Germinal center (tissue), 1 donor: ENCODE measurements at places on chromosomes 12 and 14.
A peak's percentile ranks its signal among the peaks of the same experiment; 100 is the strongest.

DNA sequence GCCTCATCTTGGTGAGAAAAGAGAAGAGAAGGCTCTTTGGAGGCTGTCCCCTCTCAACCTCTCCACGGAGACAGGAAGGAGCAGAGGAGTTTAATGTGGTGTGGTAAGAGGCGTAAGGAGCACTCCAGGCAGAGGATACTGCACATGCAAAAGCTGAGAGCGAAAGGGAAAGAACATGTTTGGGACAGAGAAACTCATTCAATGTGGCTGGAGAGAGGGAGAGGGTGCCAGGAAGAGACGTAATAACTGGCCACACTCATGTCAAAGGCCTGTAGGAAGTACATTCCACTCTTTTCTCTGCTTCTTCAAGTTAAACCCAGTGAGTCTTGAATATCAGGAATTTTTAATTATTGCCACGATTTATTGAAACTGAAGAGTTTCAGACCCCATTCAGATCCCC, 12.0 kb downstream of the VDR start:
- no peak for DNase-seq

DNA sequence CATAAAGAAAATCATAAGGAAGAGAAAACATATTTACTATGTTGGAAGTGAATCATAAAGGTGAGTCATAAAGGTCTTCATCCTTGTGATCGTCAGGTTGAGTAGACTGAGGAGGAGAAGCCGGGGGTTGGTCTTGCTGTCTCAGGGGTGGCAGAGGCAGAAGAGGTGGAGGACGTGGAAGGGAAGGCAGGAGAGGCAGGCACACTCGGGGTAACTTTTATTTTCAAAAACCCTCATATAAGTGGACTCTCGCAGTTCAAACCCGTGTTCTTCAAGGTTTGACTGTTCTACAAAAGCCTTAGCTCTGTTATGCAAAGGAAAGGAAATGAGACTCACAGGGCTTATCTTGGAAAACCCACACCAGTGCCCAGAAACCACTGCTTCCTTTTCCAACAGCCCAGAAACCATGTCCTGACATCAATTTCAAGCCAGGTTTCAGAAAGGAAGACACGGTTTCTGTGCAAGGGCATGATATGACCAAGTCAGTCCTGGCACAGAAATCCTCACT, 14.0 kb downstream of the SMCO2 start:
- DNase-seq, result no peak

- DNase-seq, result no peak
Measured at GRCh38 chr14:101230851-101231550, 327.5 kb upstream of the RTL1 start.

GRCh38 chr12:66901138-66901932, 222.5 kb upstream of the GRIP1 start:
- peak; percentile 49 for DNase-seq

DNA sequence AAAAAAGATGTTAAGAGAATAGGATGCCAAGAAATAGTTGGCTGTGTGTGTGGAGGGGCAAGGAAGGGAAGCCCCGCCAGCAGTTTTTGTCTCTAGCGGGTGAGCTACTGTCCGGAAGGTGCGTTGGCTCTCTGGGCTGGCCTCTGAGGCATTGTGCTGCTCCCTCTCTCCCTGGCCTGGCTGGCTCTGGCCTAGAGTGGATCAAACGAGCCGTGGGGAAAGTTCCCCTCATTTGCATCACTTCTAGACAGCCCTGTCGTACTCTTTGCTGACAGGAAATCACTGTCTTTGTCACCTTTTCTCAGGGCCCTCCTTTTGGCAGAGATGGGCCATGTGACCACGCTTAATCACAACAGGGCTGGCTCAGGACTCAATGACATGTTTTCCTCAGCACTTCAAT, 236.1 kb upstream of the NPAS3 start:
- DNase-seq, result no peak

- DNase-seq, result no peak
Measured at GRCh38 chr12:25424211-25424731, 128.8 kb downstream of the LMNTD1 start.

- no peak for DNase-seq
Measured at GRCh38 chr14:71554323-71554722, 377.9 kb upstream of the RGS6 start.

DNA sequence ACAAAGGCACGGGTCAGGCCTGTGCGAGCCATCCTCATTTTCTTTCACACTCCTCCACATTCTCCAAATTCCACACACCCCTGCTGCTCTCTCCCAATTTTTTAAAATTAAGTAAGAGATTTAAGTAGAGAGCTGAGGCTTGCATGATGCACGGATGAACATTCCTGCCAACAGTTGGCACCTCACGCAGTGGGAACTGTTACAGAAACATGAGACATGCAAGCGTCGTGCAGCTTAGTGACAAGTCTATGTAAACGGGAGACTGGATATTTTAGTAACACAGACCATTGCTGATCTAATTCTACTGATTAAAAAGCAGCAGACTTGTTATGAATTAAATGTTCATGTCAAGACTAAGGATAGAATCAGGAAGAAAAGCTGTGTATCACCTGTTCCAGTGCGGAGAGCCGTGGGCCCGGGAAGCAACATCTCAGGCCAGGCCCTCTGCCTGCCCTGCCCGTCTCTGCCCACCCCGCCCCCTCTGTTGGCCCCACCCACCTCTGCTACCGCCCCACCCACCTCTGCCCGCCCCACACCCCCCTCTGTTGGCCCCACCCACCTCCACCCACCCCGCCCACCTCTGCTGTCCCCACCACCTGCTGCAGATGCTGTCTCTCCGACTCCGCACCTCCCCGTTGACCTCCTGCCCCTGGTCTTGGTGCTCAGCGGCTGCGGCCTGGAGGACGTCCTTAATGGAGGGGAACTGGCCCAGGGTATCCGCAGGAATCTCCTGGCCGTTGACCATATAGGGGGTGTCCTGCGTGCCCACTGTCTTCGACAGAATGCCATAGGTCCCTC, 21.2 kb downstream of the GOLGA3 start:
- no peak for DNase-seq

GRCh38 chr12:42422785-42423184, 96.8 kb downstream of the PPHLN1 start:
- DNase-seq, result no peak

DNA sequence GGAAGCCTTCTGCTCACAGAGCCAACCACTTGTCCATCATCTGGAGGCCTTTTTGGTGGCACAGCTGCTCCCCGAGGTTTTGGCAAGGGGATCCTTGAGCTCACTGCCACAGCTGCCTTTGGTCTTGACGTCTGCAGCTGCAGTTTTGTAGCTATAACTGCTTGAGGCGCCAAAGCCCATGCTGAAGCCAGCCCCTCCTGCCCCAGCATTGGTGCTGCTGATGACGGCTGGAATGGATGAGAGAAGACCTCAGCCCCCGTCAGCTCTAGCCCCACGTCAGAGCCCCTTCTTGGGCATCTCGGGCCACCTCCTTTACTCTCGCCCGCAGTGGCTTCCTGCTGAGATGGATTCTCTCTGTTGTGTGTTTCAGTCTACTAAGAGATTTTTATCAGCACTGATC, 12.3 kb upstream of the KRT74 start:
- no peak for DNase-seq

GRCh38 chr14:49056021-49056420, 530.2 kb downstream of the RPS29 start:
- no peak for DNase-seq

DNA sequence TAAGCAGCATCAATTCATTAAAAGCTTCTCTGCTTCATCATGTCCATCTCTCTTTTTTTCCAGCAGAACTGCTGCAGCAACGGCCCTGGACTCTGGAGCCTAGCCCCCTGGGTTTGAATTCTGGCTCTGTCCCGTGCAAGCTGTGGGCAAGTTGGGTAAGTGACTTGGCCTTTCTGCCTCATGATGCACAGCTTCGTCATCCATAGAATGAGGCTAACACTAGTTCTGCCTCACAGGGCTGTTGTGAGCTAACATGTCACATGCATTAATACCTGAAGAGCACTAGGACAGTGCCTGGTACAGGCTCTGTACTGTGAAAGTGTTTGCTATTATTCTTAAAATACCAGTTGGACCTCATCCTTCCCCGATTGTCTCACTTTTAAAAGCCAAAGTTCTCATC, 4.2 kb downstream of the KRT82 start:
- no peak for DNase-seq

DNA sequence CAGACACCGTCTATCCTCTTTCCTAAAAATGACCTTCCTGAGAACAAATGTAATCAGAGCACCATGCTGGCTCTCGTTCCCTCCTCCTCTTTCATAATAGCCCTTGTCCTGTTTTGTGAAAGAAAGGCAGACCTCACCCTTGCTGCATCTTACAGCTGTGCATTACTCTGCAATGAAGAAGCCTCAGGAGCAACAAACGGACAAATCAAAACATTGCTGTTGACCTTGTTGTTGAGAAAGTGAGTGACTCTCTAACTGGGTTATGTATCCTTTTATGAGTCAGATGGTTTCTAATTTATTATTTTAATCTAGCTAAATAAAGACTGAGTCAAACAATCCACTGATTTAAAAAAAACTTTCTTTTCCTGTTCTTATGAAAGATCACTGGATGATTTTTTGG, 180.9 kb downstream of the RPS29 start:
- DNase-seq, result no peak

DNA sequence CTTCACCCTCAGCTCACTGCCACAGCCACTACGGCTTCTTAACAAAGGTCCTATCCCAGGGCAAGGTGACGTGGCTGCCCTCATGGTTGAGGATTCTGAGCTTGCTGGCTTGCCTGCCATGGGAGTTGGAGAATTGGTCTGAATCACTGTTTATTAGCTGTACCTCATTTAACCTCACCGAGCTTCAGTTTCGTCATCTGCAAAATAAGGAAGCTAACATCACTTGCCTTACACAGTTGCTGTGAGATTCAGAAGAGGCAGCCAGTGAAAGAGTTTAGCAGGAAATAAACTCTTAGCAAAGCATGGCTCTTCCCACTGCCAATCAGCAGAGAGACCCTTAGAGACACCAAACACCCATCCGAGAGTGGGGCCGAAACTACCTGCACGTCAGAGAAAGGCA, 90.1 kb upstream of the KCNA1 start:
- DNase-seq, result peak; percentile 54

GRCh38 chr14:33525626-33526025, 425.2 kb downstream of the EGLN3 start:
- DNase-seq, result no peak

GRCh38 chr12:48054955-48055821, 50.7 kb downstream of the SENP1 start:
- no peak for DNase-seq

DNA sequence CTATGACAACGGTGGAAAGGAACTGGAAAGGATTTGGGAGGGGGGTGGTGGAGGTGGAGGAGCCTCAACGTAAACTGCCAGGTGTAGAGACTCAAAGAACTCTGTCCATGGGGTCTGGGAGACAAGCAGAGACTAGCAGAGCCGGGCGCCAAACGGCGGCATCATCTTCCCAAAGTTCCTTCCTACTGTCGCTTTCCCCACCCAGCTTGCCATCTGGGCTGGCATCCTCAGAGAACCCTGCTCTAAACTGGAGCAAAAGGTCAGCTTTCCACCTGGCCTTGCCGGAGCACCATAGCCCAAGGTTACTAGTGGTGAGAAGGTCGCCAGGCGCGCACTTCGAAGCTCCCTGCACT, 4.0 kb upstream of the IRF2BPL start:
- no peak for DNase-seq

- DNase-seq, result no peak
Measured at GRCh38 chr12:52945389-52946232, 3.3 kb upstream of the KRT18 start.

- no peak for DNase-seq
Measured at GRCh38 chr14:99134516-99135046, 137.4 kb downstream of the BCL11B start.

GRCh38 chr12:1630827-1631591, 2.0 kb downstream of the WNT5B start:
- no peak for DNase-seq

- DNase-seq, result no peak
Measured at GRCh38 chr14:53019406-53019805, 68.6 kb upstream of the FERMT2 start.

DNA sequence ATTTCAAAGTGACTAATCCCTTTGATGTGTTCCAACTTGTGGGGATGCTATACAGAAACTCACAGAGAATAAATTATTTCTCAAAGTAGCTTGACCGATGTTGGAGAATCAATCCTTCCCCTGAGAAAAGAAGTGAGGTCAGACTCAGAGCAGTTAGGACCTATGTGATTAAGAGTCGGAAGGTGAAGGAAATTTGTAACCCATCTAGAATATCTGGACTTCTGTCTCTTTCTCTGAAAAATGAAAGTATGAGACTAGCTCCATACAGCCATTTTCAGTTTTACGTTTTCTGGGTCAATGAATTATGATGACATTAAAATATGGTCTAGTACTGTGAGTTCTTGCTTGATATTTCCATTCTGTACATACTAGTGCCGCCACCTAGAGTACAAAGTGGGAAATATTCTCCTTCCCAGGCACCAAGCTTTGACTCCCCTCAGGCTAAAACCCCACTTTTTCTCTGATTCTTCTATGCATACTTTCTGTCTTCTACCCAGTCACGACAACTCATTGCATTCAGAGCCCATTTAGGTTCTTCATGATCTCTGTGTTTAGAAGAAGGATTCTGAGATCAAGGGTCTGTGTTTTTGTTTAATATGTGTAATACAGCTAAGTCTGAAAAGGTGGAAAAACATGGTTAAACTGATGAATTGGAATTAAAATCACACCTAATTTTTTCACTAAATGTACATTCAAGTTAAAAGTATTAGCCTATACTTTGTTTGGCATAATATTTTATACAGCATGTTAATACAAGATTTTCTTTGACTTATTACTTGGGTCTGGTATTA, 6.9 kb upstream of the NTS start:
- peak; percentile 18 for DNase-seq

- DNase-seq, result no peak
Measured at GRCh38 chr12:9367201-9367600, 159.0 kb upstream of the PZP start.

DNA sequence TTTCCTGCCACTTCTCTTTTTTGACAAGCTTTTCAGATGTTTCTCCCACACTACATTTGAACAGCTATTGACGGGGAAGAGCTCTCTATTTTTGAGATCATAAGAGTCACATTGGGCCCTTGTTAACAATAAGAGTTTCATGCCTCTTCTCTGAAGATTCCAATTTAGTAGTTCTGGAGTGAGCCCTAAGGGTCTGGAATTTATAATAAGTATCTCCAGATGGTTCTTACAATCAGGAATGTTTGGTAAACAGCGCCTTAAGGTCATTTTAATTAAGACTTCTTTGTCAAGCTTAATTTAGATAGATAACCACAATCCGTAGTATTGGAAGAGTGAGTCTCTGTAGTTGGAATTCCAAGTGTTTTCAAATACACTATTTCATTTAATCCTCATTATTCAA, 60.6 kb upstream of the HECTD1 start:
- DNase-seq, result no peak

GRCh38 chr14:64762044-64763034, 58.1 kb downstream of the PLEKHG3 start:
- no peak for DNase-seq
